ENCODE measurements at places on chromosomes 7 and 10.

DNA sequence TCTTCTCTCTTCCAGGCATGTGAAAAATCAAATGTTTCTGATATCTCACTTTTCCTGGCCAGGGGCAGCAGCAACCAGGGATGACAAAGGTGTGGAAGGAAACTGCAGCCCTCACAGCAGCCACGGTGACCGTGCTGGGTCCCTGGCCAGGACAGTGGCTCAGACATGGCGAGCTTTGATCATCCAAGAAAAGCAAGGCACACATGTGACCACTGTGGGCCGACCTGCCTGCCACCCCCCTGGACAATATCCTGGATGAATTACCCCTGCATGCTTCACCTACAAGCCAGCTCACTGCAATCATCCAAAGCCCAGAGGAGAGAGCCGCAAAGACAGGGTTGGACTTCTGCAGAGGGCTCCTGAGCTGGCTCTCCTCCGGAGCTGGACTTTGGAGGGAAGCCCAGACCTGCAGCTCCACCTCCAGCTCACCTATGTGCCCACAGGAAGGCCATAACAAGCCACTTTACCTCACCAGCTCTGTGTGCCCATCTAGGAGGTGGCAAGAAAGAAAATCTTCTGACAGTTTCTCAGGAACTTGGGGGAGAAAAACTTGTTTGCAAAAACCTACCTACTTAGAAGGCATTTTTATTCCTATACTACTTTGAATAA lies 2.7 kb downstream of the CHST15 start:
- DNase-seq = no peak

GRCh38 chr7:116780521-116780920 lies 81.9 kb upstream of the CAPZA2 start:
- no peak for DNase-seq

GRCh38 chr10:48716416-48716815 lies 31.7 kb downstream of the WDFY4 start:
- no peak for DNase-seq

DNA sequence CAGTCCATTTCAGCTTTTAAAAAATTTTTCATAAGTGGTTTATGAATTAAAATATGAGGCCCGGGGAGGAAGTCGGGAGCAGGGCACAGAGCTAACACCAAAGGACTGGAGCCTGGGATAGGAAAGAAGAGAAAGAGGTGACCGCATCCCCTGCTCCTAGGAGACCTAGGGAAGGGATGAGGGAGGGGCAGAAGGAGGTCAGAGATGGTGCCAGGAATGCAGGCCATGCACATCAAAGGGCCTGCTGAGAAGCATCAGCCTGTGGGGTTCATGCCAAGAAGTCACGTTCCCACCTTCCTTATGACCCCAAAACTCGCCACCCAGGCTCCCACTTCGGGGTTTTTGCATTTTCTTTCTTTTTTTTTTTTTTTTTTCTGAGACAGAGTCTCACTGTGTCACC lies 14.7 kb upstream of the TOMM7 start:
- no peak for DNase-seq

DNA sequence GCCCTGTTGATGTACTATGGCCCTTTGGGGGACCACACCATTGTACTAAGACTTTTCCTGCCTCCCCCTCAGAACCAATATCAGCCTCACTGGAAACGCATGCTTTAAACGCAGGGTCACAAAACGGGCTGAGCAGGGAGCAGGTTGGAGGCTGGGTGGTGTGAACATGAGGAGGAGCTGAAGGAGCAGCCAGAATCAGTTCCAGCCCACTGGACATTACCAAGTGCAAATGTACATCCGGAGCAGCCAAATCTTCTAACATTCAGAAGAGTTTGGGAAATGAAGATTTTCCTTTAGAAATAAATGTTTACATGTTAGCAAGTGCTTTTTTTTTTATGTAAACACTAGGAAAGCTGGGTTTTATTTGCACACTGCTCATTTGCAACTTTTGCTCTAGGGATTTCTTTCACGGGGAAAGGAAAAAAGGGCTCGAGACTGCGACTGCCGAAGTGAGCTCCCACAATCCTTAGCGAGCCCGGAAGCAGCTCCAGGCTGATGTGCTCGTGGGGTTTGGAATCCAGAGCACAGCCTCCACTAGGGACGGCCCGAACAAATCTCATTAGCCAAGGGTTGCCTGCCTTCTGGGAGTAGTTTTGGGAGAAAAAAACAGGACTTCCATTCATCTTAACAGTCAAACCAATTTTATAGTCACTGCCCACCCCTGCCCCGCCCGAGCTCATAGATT lies 108.0 kb upstream of the YAE1 start:
- DNase-seq = no peak

Data from stimulated activated CD4-positive, alpha-beta T cell treated with anti-CD3 and anti-CD28 coated beads, Interleukin-1b, Interleukin-23, amount 100 ng/mL, for 4 hours (primary cell).